CD4-positive, alpha-beta T cell treated with Interleukin-10 for 1 hour (primary cell): ENCODE measurements at places on chromosomes 1 and 21.
A peak's percentile ranks its signal among the peaks of the same experiment; 100 is the strongest.

GRCh38 chr1:232101231-232101630 lies 474.6 kb downstream of the DISC1 start:
- DNase-seq, result no peak

- no peak for DNase-seq
Observed at GRCh38 chr1:227913396-227913763, 34.4 kb downstream of the WNT9A start.

- no peak for DNase-seq
Observed at GRCh38 chr1:231188072-231188471, 26.2 kb downstream of the TRIM67 start.

- DNase-seq, result no peak
Observed at GRCh38 chr1:20792196-20792595, 5.1 kb upstream of the HP1BP3 start.

- DNase-seq, result no peak
Observed at GRCh38 chr1:116357487-116357886, 15.6 kb upstream of the ATP1A1 start.

- DNase-seq, result no peak
Observed at GRCh38 chr1:32878183-32878582, 7.5 kb upstream of the FNDC5 start.

- no peak for DNase-seq
Observed at GRCh38 chr1:161825831-161826230, 59.7 kb downstream of the ATF6 start.

GRCh38 chr1:56905667-56906066 lies 51.1 kb downstream of the C8A start:
- no peak for DNase-seq

- peak; percentile 68 for DNase-seq
Observed at GRCh38 chr1:198660341-198661261, 21.8 kb downstream of the PTPRC start.

DNA sequence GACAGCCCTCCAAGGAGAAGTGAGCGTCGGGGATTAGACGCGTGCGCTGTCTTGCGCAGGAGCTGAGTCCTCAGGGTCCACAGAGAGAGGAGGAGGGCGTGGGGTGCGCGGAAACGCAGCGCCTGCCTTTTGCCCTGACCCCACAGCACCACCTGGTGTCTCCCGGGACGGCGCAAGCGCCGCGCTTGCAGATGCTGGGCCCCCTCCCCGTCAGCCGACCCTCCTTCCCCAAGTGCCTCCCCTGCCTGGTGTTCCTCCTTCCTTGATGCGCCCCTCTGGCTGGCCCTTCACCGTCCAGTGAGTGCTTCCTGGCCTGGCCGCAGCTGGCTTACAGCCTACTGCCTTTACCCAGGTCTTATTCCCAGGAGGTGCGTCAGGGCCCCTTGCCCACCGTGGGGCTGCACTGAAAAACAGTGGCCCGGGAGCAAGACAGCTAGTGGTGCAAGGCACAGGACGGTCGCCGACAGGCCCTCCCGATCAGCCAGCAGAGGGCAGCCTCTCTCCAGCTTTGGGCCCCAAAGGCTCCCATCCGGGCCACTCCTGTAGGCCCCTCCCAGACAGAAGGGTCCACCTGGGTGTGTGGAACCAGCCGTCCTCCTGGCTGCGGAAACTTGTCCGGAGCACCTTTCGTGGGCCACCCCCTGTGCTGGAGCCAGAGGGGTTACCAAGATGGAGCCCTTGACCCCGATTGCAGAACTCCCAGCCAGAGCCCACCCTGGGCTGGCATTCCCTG lies 12.9 kb upstream of the PHLDA3 start:
- DNase-seq, result peak; percentile 84

GRCh38 chr1:229231754-229232119 lies 39.2 kb upstream of the RAB4A start:
- DNase-seq, result no peak

DNA sequence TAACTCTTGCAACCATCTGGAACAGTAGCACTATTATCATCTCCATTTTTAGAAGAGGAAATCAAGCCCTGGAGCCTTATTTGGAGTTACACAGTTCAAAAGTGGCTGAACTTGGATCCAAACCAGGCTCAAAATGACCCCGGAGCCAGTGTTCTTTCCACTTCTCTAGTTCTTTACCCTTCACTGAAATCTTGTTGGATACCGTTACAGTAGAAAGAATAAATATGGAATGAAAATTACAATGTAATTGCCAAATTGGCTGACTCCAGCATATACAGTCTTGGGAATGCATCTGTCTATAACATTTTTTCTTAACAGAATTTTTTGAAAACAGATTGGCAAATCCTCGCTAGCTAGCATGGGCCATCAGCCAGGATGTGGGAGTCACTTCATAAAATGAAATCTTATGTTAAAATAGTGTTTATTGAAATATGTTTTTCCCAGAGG lies 261.4 kb downstream of the CTH start:
- no peak for DNase-seq

DNA sequence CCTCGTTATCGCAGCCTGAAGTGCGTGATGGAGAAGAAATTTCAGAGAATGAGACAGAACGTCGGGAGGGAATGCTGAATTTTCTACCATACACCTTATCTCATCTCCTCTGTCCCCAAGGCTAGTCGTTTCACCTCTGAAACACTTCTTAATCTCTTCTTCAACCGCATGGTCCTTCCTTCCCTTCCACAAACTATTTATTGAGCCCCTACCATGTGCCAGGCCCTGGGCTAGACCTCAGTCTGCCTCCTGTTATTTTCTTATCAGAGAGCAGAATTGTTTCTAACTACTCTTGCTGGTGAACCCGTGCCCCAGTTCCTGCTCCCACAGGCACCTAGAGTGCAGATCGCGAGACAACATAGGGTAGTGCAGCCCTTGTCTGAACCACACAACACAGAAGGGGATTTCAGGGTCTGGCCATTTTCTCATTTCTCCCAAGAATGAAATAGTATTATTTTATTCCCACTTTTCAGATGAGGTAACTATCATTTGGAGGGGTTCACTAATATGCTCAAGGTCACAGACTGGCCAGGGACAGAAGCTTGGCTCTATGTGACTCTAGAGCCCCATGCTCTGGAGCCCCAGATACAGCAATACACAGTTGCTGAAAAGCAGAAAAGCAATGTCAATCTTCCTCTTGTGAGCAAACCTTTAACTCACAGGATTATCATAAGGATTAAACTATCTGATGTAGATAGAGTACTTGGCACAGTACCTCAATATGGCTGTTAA lies 598 bp upstream of the ADIPOR1 start:
- peak; percentile 37 for DNase-seq

DNA sequence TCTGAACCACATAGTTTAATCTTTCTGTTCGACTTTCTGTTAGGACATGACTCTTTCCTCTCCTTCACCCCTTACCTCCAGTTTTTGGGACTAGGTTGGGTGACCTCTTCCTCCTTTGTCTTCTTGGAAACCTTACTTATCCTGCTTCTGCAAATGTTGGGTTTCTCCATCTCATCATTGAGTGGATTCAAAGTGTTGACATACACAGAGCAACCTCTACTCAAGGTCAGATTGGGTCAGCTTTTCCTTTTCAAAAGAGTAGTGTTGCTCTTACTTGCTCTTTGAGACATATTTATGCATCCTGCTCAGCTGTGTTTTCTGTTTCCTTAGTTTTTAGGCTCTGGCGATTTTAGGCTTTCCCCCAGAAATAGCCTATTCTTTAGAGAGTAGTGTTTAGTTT lies 3.7 kb downstream of the CAMTA1 start:
- no peak for DNase-seq

DNA sequence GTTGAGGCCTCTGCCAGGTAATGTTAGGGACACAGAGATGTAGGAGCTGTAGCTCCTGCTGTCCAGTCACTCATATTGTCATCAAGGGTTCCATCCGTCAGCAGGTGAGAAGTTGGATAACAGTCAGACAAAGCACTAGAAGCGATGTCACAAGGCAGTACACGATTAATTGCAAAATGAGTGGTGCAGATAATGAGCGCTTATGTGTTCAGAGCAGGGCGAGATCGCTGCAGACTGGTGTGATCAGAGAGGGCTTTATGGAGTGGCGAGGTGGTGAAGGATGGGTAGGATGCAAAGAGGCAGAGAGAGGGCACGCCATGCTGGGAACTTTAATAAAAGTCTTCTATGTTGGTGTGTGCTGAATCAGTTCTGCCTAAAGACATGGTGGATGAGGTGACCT lies 8.8 kb downstream of the TMCC2 start:
- no peak for DNase-seq

- no peak for DNase-seq
Observed at GRCh38 chr1:198966519-198966918, 327.7 kb downstream of the PTPRC start.

DNA sequence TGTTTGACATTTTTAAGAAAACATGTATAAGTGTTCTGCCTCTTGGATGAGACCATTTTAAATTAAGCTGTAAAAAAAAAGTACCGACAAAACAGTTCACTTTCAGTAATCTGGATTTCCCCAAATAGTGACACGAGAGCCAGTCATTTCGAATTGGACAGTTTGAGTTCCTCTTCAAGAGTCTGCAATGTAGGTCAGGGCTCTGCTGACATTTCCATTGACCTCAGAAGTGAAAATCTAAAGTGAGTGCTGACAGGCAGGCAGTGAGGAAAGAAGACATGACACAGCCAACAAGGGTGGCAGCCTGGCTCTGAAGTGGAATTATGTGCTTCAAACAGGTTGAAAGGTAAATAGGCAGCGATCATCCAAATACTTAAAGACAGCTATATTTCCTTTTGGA lies at the start of gene IL23R:
Gene IL23R, plus strand, starts transcription at position 259 of the 400 bp plus-strand sequence. CDS start 1,667 bp downstream, outside the sequence.
- DNase-seq, result peak; percentile 47

- no peak for DNase-seq
Observed at GRCh38 chr21:36773117-36773516, 74.2 kb downstream of the SIM2 start.

GRCh38 chr1:228748431-228748830 lies 13.2 kb downstream of the RHOU start:
- peak; percentile 12 for DNase-seq
